Motor neuron (in vitro differentiated cells): ENCODE measurements at places on chromosomes 2 and 18. TPM values are rescaled to one million over a fixed set of nuclear protein-coding genes. Genes with fewer than 3 reads are reported as not detected.

Gene SMAD2
- total RNA-seq, result 105 and 116 TPM in 2 replicates

Gene ALPG
- 0.29 TPM in 1 of 2 replicates, not detected in the other for total RNA-seq

Gene PSMA8
- not detected in 2 replicates for total RNA-seq

Gene PSD4
- 9.1 and 12.5 TPM in 2 replicates for total RNA-seq

Gene PLB1
- total RNA-seq, result 1.9 and 2.5 TPM in 2 replicates

Gene LOXHD1
- total RNA-seq, result 0.08 and 0.10 TPM in 2 replicates

Gene RNF149
- total RNA-seq, result 18.8 and 19.7 TPM in 2 replicates

Gene TANC1
- 3.6 and 3.8 TPM in 2 replicates for total RNA-seq

Gene UGT1A4
- 0.08 TPM in 1 of 2 replicates, not detected in the other for total RNA-seq

Gene HOXD12
- 0.33 and 0.49 TPM in 2 replicates for total RNA-seq

Gene C2orf15
- 0.76 and 1.2 TPM in 2 replicates for total RNA-seq

Gene TEKT4
- total RNA-seq, result 0.05 TPM in 1 of 2 replicates, not detected in the other

Gene UGT1A8
- not detected in 2 replicates for total RNA-seq

Gene DES
- total RNA-seq, result 0.33 and 0.88 TPM in 2 replicates

DNA sequence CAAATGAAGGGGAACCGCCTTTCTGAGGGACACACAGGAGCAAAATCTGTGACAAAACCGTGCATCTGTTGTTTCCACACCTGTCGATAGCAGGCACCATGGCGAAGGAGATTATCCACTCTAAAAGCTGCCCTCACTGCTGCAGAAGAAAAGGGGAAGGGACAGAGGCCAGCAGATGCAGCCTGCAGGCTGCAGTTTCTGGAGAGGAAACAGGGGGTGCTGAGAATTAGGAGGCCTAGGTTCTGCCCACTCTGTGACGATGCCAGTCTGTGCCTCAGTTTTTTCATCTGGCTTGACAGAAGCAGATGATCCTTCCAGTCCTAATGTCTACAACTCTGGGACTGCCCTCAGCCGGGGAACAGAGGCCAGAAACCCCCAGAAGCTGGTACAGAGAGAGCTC lies 17.7 kb downstream of the PAX8 start:
- ATAC-seq, result no peak

DNA sequence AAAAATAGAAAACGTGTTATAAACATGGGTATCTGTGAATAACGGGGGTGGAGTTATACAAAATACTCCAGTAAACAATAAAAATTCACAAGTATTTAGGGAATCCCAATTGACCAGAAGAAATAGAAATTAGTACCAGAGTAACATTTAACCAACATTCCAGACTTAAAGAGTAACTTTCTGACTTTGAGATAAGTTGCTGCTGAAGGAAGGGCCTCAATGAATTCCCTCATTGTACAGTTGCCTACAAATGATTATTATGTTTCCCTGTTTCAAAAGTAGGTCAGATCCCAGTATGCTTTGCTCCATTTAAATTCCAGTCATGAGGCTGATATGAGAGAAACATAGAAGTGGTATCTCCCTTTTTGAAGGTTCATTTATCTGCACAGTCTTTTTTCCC lies 88.3 kb upstream of the KCNH7 start:
- no peak for ATAC-seq

DNA sequence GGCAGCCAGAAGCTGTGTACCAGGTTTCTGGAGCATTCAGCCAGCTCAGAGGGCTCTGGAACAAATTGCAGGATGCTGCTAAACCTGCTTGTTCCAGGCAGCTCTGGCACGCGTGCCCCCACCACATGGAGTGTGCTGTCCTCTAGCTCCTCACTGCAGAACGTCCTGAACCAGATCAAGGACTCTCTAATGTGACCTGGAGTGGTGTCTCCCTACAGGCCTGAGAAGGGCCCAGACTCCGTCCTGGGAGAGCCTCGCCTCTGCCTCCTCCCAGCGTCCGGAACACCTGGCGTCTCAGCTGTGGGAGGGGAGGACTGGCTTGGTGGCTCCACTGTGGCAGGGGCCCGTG lies 115.6 kb upstream of the GPC1 start:
- ATAC-seq, result peak; percentile 74

DNA sequence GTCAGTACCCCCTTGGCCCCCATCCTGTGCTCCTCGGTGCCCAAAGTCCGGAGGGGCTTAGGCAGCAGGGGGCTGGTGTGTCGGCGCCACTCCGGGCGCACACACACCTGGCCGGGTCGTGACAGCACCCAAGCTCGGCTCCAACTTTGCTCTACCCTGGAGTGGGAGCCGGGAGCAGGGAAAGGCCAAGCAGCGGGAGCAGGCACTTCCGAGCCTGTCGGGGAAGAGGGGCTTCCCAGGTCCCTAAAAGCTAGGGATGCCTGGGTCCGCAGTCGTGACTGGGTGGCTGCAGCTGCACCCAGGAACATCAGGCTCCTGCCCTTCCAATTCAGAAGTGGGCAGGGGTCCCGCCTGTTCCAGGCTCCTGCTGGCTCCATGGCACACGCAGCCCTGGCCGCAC lies 48.4 kb downstream of the PAPOLG start:
- no peak for ATAC-seq

DNA sequence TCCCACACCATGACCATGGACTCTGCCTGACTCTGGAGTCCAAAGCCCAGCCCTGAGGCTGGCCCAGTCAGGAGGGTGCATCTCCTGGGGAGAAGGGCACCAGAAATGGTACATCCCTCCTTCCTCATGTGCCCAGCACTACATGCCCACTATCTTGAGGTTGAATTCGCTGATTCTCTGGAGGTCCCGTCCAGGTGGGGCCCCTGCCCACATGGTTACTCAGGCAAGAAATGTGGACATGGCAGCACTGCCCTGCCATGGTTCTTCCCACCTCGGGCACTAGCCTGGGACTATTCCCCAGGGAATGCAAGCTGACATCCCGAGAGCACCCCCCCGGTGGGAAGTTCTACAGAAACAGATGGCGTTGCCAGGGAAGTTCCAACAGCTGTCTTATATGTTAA lies 15.3 kb upstream of the HES6 start:
- ATAC-seq, result no peak

- no peak for ATAC-seq
These were observed 68.3 kb upstream of the ARL4C start for GRCh38 chr2:234565201-234565600.

- no peak for ATAC-seq
These were observed 15.8 kb downstream of the BIRC6 start for GRCh38 chr2:32372519-32373182.

DNA sequence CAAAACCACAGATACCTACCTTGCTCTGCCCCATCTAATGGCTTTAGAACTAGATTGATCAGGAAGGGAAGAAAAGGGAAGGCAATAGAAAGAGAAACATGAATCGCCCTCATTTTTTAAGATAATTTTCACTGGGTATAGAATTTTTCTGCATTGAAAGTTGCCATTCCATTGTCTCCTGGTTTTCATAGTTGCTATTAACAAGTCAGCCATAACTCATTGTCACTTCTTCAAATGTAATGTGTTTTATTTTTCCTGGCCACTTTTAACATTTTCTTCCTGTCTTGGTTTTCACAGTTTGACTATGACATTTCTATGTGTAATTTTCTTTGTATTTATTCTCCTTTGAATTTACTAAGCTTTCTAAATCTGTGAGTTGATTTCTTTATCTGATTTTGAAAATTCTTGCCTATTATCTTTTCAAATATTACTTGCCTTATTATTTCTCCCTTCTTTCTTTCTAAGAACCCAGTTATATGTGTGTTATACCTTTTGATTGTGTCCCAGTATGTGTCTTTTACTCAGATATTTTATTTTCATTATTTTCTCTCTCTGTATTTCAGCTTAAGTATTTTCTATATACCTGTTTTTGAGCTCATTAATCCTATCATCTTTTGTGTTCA lies 85.5 kb upstream of the GLI2 start:
- no peak for ATAC-seq

- ATAC-seq, result no peak
These were observed 53.6 kb upstream of the HAAO start for GRCh38 chr2:42846026-42846425.

DNA sequence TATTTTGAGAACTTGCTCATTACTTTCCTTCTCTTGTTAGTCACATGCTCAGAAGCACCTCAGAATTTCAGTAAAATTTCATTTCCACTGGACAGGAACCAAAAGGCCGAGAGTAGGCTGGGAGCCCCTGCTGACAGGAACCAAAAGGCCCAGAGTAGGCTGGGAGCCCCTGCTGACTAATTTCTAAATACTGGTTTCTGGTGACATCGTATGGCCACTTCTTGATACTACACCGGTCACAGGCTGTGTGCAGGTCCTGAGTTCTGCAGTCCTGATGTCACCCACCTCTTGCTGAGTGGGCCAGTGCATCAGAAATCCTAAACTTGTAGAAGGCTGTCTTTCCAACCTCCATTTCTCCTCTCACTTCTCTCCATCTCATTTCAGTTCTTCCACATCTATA lies 17.7 kb upstream of the EN1 start:
- ATAC-seq, result peak; percentile 98

GRCh38 chr2:127810156-127810618 lies 784 bp downstream of the WDR33 start:
- ATAC-seq, result no peak

DNA sequence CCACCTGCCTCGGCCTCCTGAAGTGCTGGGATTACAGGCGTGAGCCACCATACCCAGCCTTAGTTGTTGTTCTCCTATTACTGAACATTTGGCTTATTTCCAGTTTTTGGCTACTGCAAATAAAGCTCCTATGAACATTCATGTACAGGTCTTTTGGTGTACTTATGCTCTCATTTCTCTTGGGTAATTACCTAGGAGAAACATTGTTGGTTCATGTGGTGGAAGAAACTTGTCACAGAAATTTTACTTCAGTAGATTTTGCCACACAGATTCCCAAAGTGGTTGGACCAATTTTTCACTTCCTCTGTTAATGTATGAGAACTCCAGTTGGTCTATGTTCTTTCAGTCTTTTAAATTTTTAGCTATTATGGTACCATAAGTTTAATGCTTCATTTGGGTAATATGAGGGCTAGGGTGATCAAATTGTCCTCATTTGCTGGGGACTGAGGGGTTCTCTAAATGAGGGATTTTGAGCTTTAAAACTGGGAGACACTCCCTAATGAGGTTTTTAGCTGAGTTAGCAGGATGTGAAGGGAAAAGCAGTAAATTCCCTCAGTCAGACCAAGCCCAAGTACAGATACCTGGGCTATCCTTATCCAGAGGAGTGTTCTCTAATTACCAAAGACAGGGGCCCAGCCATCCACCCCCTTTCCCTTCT lies 33.9 kb downstream of the MTA3 start:
- ATAC-seq, result no peak

DNA sequence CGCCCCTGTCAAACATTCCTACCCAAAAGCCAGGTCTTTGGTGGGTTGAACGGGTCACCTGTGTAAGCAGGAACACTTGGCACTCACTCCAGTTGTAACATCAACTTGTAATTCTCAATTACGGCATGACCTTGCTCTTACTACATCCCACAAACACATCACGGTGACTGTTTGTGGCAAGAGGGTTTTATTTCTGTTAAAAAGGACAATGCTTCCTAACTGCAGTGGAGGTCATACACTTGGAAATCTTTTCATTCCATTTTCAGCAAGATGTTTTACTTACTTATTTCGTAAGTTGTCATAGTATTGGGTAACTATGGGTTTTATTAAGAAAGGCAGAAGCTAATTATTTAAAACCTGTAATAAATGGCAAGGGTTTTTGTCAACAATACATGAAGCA lies 126.1 kb downstream of the ZNF516 start:
- no peak for ATAC-seq

GRCh38 chr2:72083751-72084583 lies 63.7 kb downstream of the CYP26B1 start:
- no peak for ATAC-seq

- no peak for ATAC-seq
These were observed 970.5 kb upstream of the SLC39A10 start for GRCh38 chr2:194686569-194686968.

DNA sequence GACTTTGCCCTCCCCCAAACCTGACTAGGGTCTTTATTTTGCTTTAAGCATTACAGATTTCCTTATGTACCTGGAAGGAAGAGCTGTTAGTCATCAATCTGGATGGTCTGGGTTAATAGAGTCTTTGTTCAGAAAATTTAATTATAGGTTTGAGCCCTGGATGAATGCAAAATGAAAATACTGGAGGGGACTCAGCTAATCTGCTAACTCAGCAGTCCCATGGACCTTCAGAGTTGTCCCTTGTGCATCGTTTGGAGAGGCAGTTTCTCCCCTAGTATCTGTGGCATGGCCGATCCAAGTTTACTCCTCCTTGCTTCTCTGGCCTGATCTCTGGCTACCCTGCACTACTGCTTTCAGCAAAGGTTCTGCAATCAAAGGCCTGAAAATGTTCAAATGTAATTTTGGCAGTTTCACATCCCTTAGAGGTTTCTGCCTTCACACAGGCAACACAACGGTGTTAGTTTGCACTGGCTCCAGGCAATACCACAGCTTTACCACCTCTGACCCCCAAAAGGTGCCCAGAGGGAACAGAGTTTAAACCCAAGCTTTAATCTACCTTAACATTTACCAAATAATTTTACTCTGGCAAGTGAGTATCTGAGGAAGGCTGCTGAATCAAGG lies 134.3 kb downstream of the THADA start:
- no peak for ATAC-seq

DNA sequence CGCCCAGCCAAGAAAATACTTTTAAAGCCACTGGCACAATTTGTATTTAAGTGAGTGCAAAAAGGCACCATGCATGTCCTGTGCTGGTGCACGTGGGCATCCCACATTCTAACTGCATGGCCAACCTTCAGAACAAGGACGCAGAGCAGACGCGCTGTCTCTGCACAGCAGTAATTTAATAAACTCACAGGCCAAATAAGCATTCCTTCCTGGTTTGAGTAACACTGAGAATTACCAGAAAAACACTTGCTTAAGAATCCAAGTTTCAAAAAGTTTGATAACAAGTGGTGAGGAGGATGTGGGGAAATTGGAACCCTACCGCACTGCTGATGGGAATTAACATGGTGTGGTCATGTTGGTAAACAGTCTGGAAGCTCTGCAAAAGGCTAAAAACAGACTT lies 38.7 kb downstream of the RPL31 start:
- ATAC-seq, result no peak

DNA sequence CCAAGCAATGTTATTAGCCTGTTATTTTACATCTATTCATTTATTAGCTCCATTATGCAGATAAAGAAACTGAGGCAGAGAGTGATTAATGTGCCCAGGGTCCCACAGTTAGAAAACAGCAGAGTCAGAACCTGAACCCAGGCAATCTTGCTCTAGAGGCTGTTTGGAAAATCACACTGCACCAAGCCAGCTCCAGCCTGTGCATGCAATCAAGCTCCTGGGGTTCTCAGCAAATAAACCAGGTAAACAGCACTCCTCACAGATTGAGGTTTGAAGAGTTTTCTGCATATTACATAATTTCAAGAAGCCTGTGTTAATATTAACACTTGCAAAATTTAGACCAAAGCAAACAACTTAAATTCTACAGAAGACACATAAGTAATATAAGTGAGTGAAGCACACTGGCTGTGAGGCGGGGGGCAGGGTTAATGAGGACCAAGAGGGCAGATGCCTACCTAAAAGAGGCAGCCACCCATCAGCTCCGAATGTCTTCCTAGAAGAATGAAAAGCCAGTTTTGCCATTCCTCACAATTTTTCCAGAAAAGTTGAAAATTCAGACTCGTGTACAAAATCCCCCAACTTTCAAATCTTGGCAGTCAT lies 35.4 kb downstream of the CACNB4 start:
- no peak for ATAC-seq
